ENCODE measurements at places on chromosomes 4 and X.
A peak's percentile ranks its signal among the peaks of the same experiment; 100 is the strongest.

DNA sequence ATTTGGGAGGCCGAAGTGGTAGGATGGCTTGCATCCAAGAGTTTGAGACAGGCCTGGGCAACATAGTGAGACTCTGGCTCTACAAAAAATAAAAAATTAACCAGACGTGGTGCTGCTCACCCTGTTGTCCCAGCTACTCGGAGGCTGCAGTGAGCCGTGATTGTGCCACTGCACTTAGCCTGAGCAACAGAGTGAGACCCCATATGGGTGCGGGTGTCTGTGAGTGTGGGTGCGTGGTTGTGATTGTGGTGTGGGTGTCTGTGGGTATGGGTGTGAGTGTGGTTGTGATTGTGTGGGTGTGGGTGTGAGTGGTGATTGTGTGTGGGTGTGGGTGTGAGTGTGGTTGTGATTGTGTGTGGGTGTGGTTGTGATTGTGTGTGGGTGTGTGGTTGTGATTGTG lies 114.6 kb downstream of the UBE2K start:
- DNase-seq = no peak

- no peak for DNase-seq
Measured at GRCh38 chr4:137960371-137961050, 281.6 kb downstream of the SLC7A11 start.

DNA sequence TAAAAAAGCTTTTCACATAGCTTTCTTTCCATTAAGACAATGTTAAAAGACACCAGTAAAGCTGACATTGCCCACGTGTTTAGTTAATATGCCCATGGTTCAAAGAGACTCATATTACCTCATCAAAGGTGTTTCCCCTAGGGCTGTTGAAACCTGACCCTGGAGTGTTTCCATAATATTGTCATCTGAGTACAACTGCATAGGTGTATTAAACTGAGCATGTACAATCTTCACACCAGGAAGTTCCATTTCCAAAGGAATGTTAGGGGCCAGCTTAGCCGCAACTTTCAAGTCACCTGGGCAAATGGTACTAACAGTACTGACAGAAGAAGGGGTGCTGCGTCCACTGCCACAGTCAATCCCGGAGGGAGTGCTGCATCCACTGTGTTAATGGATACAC lies 27.1 kb downstream of the PDLIM3 start:
- DNase-seq = no peak

GRCh38 chr4:4865705-4866123 lies 6.2 kb downstream of the MSX1 start:
- DNase-seq = no peak

DNA sequence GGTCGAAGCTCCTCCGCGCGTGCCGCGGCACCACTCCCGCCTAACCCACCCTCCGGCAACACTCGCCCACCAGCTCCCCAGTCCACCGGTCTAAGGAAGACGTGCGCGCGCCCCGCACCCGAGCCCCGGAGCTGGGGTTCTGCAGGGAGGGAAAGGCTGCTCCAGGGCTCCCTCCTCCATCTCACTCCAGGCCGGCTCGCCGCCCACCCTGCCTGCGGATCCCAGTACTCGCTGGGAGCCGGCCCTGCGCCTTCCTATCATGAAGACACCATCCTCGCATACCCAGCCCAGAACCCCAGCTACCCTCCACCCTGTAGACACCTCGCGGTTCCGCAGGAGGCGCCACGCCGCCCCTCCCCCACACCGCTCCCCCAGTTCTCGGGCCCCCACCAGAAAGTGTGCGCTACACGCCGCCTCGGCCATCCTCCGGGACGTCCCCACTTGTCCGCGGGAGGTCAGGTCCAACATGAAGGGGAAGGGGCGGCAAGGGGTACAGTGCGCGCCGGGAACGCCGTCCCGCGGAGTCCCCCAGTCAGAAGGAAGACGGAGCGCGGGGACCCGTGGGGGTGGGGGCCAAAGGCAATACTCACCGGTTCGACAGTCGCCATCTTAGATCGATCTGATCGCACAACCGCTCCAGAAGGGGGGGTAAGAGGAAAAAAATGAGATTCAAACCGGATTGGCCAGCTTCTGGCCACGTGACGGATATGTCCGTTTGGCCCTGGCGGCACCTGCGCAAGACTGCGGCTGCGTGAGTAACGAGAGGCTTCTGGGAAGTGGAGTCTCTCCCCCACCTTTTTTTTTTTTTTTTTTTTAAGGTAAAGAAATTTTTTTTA lies at the start of gene EIF4E:
Gene EIF4E (minus strand): TSS at position 629 of the 836 bp plus-strand sequence. CDS start 21 bp downstream, at position 608.
- DNase-seq = peak; percentile 90

DNA sequence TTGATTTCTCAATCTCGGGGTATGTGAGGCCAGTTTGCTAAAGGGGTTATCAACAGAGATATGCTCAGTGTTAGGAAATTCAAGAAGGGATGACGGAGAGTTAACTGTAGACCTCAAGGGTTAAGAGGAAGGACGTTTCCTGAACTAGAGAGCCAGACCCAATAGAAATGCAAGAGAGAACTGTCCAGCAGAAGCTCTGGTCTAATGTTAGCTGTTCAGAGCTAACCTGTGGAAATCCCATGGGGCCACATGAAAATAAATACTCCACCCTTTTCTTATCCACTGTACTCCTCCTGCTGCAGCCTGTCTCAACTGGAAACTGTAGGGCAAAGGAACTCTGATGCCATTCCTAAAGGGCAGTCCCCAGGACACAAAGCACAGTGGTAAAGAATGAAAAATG lies 274.3 kb downstream of the DMD start:
- DNase-seq = no peak

DNA sequence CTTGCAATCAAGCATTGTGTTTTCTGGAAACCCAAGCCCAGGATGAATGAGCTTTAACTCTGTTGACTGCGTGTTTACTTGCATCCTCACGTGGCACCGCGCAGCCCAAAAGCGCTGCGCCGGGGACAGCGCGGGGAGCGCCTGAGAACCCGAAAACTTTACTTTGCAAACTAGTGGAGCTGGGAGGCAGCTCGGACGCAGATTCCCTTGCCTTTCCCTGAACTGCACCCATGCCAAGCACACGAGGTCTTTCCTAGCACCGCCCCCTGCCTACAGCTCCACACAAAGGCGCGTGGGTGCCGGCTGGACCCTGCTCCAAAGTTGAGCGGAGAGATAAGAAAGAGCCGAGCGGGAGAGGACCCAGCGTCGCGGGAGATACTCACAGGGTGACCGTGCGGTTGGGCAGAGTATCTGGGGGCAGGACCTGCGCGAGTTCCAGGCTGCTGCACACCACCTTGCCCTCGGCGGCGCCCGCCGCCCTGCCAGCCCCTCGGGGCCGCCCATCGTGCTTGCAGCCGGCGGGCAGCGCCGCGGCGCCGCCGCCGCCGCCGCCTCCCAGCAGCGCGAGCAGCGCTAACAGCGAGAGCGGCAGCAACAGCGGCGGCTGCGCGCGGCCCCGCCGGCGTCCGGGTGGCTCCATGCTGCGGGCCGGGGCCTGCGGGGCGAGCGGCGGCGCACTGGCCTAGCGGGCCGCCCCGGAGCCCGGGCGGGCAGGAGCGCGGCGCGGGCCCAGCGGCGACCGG lies 550 bp downstream of the ADGRA3 start:
- peak; percentile 76 for DNase-seq
